Adipose tissue (tissue), 3 donors: ENCODE measurements at places on chromosomes 4 and X. TPM values are rescaled to one million over a fixed set of nuclear protein-coding genes. Genes with fewer than 3 reads are reported as not detected.

Gene DAPP1
- 1.5 TPM for polyA plus RNA-seq

Gene AMBN
- not detected for polyA plus RNA-seq

Gene ALB
- polyA plus RNA-seq = 0.56 TPM

Gene NALF2
- 0.11 TPM for polyA plus RNA-seq

Gene RNF212
- 17.4 TPM for polyA plus RNA-seq

Gene HSPA4L
- 0.85 TPM for polyA plus RNA-seq

Gene RAB40A
- not detected for polyA plus RNA-seq

Gene JAKMIP1
- polyA plus RNA-seq = 0.22 TPM

Gene TEX11
- 0.03 TPM for polyA plus RNA-seq

Gene ABRAXAS1
- polyA plus RNA-seq = 4.7 TPM

Gene SYP
- 1.4 TPM for polyA plus RNA-seq

Gene ART3
- polyA plus RNA-seq = not detected

Gene PPP1R2C
- not detected for polyA plus RNA-seq

Gene TLR6
- polyA plus RNA-seq = 0.14 TPM

Gene CT55
- not detected for polyA plus RNA-seq

Gene SCRG1
- polyA plus RNA-seq = 0.67 TPM

Gene SHISA3
- polyA plus RNA-seq = 12.8 TPM

Gene SSX2B
- not detected for polyA plus RNA-seq

Gene IGFBP7
- 153 TPM for polyA plus RNA-seq

Gene BTK
- polyA plus RNA-seq = 4.5 TPM

Gene CITED1
- polyA plus RNA-seq = 1.4 TPM

Gene IQSEC2
- 5.6 TPM for polyA plus RNA-seq

Gene PRR32
- polyA plus RNA-seq = not detected

Gene CENPC
- polyA plus RNA-seq = 5.5 TPM

Gene MBNL3
- polyA plus RNA-seq = 1.7 TPM

Gene STBD1
- 64.7 TPM for polyA plus RNA-seq

Gene ARX
- polyA plus RNA-seq = 0.06 TPM

Gene MAGEA4
- not detected for polyA plus RNA-seq

Gene PALLD
- polyA plus RNA-seq = 7.0 TPM

Gene GAB3
- polyA plus RNA-seq = 2.9 TPM

Gene ADGRG2
- 9.6 TPM for polyA plus RNA-seq

Gene F8A2
- not detected for polyA plus RNA-seq

Gene FAM9B
- polyA plus RNA-seq = not detected

Gene MAOA
- polyA plus RNA-seq = 210 TPM

Gene NUDT11
- polyA plus RNA-seq = 0.89 TPM

Gene FAM47E
- polyA plus RNA-seq = 3.3 TPM

Gene SOWAHB
- 0.28 TPM for polyA plus RNA-seq
